ENCODE measurements at places on chromosomes 5 and 9.

GRCh38 chr9:88808019-88808656 is 183.1 kb upstream of the S1PR3 start:
- no peak overlapping the region for H3K4me3 ChIP-seq
- peaks cover 14% of the 10 kb centered on the region for H3K27me3 ChIP-seq
- H3K27ac ChIP-seq, result no peak overlapping the region
- DNase-seq, result no peak
- no peaks in the 10 kb centered on the region for H3K36me3 ChIP-seq

- no peak overlapping the region for H3K27ac ChIP-seq
- H3K36me3 ChIP-seq, result peaks cover 43% of the 10 kb centered on the region
- H3K27me3 ChIP-seq, result no peaks in the 10 kb centered on the region
- H3K4me3 ChIP-seq, result no peak overlapping the region
Measured at GRCh38 chr5:31523041-31523440, 8.9 kb downstream of the DROSHA start.

- DNase-seq, result no peak
- H3K27ac ChIP-seq, result no peak overlapping the region
- no peak overlapping the region for H3K4me3 ChIP-seq
- H3K4me1 ChIP-seq, result no peaks in the 10 kb centered on the region
- H3K27me3 ChIP-seq, result no peaks in the 10 kb centered on the region
- H3K36me3 ChIP-seq, result peaks cover 8% of the 10 kb centered on the region
Measured at GRCh38 chr5:131150408-131150807, 14.6 kb downstream of the HINT1 start.

GRCh38 chr5:135566422-135567400 is 12.1 kb downstream of the CXCL14 start:
- H3K4me1 ChIP-seq, result peaks cover 6% of the 10 kb centered on the region
- peaks cover 6% of the 10 kb centered on the region for H3K27me3 ChIP-seq
- H3K36me3 ChIP-seq, result no peaks in the 10 kb centered on the region
- H3K27ac ChIP-seq, result no peak overlapping the region

GRCh38 chr5:174503461-174504265 is 220.7 kb upstream of the MSX2 start:
- DNase-seq, result no peak
- H3K4me3 ChIP-seq, result no peak overlapping the region
- no peaks in the 10 kb centered on the region for H3K36me3 ChIP-seq
- H3K27ac ChIP-seq, result no peak overlapping the region

- no peak for DNase-seq
- H3K27me3 ChIP-seq, result peaks cover 2% of the 10 kb centered on the region
- H3K27ac ChIP-seq, result no peak overlapping the region
- H3K36me3 ChIP-seq, result no peaks in the 10 kb centered on the region
- H3K4me3 ChIP-seq, result no peak overlapping the region
Measured at GRCh38 chr5:133235696-133236426, 184.0 kb downstream of the HSPA4 start.

DNA sequence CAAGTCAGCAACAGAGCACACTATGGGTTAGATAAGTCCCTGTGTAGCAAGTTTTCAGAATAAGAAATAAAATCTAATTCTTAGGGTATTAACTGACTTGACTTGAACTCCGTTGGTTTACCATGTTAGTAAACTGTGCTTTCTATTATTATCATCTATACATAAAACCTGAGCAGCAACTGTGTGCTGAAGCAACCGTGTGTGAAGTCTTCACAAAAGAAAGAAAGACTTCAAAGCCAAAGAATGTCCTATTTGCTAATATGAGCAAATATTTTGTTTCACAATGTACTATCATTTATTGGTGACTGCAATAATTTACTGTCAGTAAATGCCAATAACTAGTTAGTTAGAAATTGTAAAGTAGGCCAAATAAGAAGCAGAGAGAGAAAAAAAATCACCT is 32.7 kb downstream of the ERAP1 start:
- no peaks in the 10 kb centered on the region for H3K27me3 ChIP-seq
- H3K4me1 ChIP-seq, result peaks cover 12% of the 10 kb centered on the region
- no peak overlapping the region for H3K4me3 ChIP-seq
- H3K36me3 ChIP-seq, result peaks cover 56% of the 10 kb centered on the region
- no peak overlapping the region for H3K27ac ChIP-seq

DNA sequence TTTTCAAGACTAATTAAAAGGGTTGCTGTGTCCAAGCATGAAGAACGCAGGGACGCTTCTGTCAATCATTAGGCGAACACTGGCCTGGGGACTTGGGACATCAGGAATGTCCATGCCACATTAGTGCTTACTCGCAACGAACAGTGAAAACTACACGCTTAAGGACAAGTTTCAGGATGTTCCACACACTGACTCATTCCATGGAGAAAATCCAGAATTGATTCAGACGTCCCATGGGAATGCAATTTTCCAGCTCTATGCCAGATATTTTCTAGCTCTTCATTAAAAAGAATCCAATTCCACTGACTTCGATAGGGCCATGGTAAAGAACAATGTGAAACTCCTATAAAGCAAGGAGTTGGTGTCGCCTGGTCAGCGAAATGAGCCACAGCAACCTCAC is 98.2 kb downstream of the CAMSAP1 start:
- no peak for DNase-seq
- no peak overlapping the region for H3K4me3 ChIP-seq
- no peaks in the 10 kb centered on the region for H3K36me3 ChIP-seq
- H3K27me3 ChIP-seq, result no peaks in the 10 kb centered on the region
- H3K27ac ChIP-seq, result no peak overlapping the region

All from activated naive CD8-positive, alpha-beta T cell treated with anti-CD3 and anti-CD28 coated beads, Interleukin-2, amount 10 ng/mL, durations not matched to agents 7 days and 5 days (primary cell).